ENCODE measurements at places on chromosomes 16 and 17.

GRCh38 chr16:65500007-65500406 lies 378.1 kb upstream of the CDH11 start:
- DNase-seq = no peak

- no peak for DNase-seq
These were observed 21.1 kb downstream of the TTYH2 start for GRCh38 chr17:74234486-74234885.

DNA sequence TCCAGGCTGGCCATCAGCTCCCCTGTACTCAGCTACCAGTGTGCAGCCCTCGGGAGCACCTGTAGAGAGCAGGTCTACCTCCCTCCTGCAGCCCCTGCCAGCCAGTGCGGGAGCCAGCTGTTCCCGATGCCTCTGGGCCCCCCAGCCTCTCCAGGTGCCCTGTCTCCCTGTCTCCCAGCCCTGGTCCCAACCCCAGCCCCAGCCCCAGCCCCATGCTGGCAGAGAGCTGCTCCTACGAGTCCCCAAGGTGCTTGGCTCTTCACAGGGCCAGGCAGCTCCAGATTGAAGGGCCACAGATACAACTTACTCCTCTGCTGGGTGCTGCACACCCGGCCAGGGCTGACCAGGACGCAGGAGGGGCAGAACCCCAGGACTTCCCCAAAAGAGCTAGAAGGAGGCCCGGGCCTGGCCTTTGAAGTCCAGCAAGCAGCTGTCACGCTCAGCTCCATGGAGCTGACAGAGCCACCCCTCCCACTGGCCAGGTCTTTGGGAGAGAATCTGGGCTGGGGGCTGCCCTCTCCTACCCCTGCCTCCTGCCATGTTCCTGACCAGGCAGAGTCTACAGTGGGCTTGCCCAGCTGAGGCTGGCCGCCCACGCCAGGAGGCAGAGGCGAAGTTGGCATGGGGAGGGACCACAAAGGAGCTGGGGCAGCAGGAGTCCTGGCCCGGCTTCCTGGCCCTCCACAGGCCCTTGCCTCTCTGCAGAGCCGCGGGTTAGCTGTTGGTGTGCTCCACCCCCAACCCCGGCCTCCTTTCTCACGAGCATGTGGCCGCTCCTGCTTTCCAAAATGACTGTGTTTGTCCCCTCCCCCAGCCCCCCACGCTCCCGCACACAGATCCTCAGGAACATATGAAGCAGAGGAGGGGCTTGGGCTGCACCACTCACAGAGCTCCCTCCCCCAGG lies 9.5 kb upstream of the ADAM11 start:
- no peak for DNase-seq

GRCh38 chr16:17237350-17237944 lies 233.3 kb downstream of the XYLT1 start:
- DNase-seq = no peak

DNA sequence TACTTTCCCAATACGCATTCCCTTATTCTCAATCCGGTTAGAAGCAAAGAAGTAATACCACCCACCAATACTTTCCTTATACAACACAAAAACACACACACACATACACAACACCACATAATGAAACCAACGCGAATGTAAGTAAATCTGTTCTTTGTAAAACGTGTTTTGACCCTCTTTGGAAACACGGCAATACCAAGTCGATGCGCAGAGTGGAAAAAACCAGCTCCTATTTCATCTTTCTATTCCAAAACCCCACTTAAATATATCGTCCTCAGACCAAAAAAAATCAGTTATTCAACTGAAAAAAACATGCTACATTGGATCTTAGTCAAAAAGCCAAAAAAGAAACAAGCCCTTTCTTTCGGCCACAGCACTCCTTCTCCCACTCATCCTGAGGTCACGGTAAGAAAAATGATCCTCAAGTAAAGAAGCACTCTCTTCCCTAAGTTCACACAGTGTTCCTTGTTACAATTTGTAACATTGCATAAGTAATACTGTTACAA lies 31.0 kb upstream of the ARL4D start:
- DNase-seq = no peak

Data from CD4-positive, alpha-beta T cell treated with Interleukin-17A for 1 hour (primary cell).